ENCODE measurements at places on chromosomes 1 and 21. TPM values are rescaled to one million over a fixed set of nuclear protein-coding genes. Genes with fewer than 3 reads are reported as not detected.

The KCNA3 gene
- 0.28 TPM for total RNA-seq

The FAM72A gene
- 7.3 TPM for total RNA-seq

The SELENBP1 gene
- 19.7 TPM for total RNA-seq

The OR2L8 gene
- not detected for total RNA-seq

The HEYL gene
- 0.19 TPM for total RNA-seq

The TMEM81 gene
- total RNA-seq: 2.7 TPM

The CYP2J2 gene
- total RNA-seq: not detected

The LIN28A gene
- not detected for total RNA-seq

The AUNIP gene
- 5.6 TPM for total RNA-seq

The EXOSC10 gene
- 38.2 TPM for total RNA-seq

The EPHB2 gene
- 2.3 TPM for total RNA-seq
